Fibroblast of the conjunctiva (primary cell): ENCODE measurements at places on chromosomes 5 and 9.

GRCh38 chr5:143108498-143109128, 294.9 kb downstream of the NR3C1 start:
- no peak for DNase-seq

DNA sequence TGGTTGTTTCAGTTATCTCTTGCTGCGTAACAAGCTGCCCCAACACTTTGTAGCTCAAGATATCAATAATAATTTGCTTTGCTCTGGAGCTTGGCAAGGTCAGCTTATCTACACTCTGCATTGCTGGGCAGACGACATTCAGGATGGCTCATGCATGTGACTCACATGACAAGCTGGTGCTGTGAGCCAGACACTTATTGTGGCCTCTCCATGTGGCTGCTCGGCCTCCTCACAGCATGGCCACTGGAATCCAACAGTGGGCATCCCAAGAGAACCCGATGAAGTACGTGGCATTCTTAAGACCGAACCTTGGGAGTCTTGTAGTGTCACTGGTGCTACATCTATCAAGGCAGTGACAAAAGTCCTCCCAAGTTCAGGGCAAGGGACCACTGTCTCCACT, 94.2 kb upstream of the MVB12B start:
- DNase-seq: no peak

DNA sequence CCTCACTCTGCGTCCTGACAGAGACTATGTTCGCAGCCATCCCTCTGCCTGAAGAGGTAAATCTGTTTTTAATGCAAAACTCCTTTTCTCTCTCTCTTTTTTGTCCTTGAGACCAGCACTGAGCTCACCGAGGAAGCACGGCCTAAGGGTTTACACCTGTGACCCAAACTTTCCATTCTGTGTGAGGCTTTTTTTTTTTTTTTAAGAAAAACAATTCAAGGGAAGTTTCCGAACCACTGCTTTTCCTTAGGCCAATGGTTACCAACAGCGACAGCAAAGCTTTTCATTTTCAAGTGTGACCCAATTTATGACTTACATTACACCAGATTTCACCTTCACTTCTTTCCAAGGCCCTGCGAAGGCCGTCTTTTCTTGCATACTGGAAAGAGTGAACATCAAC, 205.9 kb downstream of the EFNA5 start:
- DNase-seq: no peak

- DNase-seq: no peak
Observed at GRCh38 chr5:527646-528628, 3.7 kb upstream of the SLC9A3 start.
